Mesenchymal stem cell (in vitro differentiated cells and primary cell): ENCODE measurements at places on chromosomes 5 and 9.

DNA sequence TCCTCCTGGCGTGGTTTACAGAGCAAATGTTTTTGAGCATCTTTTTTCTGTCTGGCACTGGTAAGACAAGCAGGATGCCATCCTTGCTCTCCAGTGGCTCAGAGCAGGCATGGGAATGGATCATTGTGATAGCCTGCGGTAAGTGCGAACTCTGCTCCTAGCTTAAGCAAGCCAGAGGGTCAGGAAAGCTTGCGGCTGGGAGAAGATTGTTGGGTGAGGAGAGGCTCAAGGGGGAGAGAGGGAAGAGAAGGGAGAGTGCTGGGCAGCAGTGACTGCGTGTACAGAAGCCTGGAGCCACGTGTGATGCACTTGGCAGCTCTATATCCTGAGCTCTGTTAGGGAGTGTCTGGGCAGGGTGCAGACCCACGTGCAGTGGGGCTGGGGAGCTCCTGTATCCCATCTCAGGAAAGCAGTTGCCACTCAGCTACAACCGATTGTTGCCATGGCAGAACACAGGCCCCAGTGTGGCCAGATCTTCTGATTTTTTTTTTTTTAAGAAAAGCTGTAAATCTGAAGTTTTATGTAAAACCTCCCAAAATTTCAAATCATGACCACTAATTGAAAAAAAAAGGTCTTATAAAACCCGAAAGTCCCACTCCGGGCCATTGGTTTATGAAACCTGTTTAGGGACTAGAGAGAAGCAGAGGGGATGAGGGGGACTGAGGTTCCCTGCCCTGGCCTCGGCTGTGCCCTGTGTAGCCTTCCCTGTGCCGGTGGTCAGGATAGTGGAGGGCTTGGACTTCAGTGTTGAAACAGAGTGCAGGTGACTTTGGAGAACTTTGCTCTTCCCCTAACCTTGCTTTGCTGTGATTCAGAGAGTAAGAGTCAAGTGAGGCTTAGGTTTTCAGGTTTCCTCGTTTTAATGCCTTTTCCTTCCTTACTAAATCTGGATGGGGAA, 67.3 kb downstream of the ZNF618 start:
- DNase-seq = no peak

GRCh38 chr5:39340506-39340905, 23.8 kb downstream of the C9 start:
- DNase-seq = no peak

GRCh38 chr5:67792891-67793290, 422.7 kb upstream of the PIK3R1 start:
- DNase-seq = no peak

DNA sequence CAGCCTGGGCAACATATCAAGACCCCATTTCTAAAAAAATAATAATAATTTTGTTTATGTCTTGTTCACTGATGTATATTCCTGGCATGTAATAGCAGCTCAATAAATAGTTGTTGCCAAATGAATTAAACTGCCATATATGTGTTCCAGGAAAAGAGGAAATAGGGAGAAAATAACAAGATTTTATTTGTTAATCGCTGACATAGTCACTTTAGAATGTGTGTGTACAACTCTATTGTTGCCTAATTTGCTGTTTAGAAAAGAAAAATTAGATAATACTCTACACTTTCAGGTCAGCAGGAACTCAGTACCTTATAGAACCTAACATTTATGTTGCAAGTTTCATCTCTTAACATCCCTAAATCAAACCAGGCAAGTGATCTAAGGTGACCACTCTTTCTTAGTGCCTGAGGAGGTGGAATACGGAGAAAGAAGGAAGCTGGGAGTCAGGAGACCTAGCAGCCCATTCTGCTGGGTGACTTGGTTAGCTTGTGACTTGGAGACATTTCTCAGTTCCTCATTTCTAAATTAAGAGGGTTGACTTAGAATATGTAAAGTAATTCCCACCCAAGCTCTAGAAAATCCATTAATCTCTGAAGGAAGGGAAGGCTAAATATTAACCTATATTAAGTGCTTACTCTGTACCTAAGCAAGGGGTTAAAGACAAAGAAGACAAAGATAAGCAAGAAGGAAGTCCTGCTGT, 110.3 kb upstream of the IQGAP2 start:
- no peak for DNase-seq

- no peak for DNase-seq
These were observed 33.9 kb downstream of the HACD4 start for GRCh38 chr9:20997503-20998076.

GRCh38 chr5:66704790-66705425, 108.7 kb downstream of the MAST4 start:
- peak; percentile 33 for DNase-seq

- peak; percentile 36 for DNase-seq
These were observed 29.9 kb downstream of the DPYSL3 start for GRCh38 chr5:147479949-147480348.

GRCh38 chr5:32711362-32711680, 200 bp downstream of the NPR3 start:
- DNase-seq = no peak

GRCh38 chr9:32502464-32502863, 23.5 kb downstream of the RIGI start:
- DNase-seq = peak; percentile 58

DNA sequence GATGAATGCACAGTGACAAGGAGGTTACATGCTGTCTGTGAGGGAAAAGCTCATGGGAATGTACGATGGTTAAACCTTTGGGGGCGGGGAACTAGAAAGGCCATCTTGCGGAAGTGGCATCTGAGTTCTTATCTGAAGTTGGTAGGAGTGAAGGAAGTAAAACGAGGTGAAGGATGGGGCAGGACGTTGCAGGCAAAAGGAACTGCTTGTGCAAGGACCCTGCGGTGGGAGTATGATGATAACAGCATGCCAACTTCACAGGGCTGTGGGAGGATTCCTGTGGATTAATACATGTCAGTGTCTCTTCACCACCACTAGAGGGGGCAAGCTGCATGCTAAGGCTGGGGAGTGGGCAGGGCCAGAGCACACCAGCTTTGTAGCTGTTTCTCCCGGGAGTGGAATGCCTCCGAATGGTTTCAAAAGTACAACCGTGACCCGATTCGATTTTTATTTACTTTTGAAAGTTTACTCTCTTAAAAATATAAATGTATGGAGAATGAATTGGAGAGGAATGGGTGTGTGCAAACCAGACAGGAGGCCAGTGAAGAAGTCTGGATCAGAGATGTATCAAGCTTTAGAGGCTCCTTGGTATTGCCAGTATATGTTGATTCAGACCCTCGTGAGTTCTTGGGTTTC, 62.5 kb downstream of the CYFIP2 start:
- DNase-seq = peak; percentile 83

- peak; percentile 53 for DNase-seq
These were observed 1.3 kb downstream of the GABBR2 start for GRCh38 chr9:98707166-98708102.

DNA sequence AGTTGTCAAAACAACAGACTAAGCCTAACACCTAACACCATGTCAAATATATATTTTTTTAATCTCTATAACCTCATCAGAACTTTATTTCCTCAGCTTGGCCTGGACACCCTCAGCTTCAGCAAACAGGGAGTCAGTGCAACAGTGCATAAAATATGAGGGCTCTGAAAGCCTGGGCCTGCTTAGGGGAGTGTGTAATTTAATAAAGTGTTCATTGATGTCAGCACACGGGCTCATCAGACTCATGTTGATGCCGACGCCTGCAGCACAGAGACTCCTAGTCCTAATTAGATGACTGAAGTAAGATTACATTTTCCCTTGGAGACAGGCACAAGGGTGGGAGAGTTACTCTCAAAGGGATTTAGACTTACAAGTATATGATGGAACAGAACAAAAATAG, 37.8 kb downstream of the CDH10 start:
- no peak for DNase-seq

DNA sequence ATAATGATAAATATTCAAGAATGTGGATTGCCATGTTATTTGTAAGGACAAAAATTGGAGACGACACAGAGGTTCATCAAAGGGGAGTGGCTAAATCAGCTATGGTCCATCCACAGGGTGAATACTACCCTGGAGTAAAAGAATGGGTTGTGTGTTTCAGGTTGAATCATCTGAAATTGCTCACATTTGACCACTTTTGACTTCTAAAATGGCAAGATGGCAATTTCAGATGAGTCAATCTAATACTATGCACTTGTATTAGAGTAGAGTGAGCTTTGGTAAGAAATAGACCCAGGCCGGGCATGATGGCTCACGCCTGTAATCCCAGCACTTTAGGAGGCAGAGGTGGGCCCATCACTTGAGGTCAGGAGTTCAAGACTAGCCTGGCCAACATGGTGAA, 131.8 kb downstream of the GAPVD1 start:
- no peak for DNase-seq

GRCh38 chr9:79883073-79883645, 311.4 kb downstream of the TLE4 start:
- DNase-seq = no peak

- DNase-seq = no peak
These were observed 2.9 kb downstream of the CRAT start for GRCh38 chr9:129107651-129108050.

DNA sequence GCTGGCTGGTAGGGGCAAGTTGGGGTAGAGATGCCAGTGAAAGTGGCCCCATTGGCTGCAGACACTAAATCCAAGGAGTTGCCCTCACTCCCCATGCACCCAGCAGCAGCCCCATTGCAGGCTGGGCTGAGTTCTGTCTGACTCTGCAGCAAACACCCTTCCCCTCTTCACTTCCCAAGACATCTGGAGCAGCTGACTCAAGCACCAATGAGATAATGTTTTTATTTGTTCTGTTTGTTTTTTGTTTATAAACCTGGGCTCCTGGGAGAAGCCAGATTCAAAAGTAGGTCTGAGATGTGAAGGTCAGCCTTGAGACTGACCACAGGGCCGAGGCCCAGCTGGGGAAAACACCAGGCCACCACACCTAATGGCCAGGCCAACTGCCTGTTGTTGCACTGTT, 545.9 kb upstream of the KLF4 start:
- DNase-seq = peak; percentile 77

DNA sequence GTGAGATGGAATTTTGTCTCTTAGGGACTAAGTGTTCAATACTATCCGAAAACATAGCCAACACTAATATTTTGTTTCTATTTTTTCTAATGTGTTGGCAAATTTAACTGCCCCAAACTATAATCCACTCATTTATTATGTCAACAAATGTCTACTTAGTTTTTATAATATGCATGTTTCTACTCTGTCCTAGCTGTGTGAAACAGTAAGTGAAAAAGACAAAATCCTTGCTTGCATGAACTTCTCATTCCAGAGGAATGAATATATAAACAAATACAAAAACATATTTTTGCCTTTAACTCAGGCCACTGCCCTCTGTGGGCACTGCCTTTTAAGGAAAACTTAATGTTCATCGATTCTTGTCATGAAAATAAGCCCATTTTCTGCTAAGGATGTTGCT, 1275.4 kb upstream of the CDH18 start:
- no peak for DNase-seq

GRCh38 chr5:124704594-124705284, 41.7 kb downstream of the ZNF608 start:
- DNase-seq = no peak
